Fibroblast of lung (primary cell): ENCODE measurements at places on chromosomes 13 and 19. TPM values are rescaled to one million over a fixed set of nuclear protein-coding genes. Genes with fewer than 3 reads are reported as not detected.

DNA sequence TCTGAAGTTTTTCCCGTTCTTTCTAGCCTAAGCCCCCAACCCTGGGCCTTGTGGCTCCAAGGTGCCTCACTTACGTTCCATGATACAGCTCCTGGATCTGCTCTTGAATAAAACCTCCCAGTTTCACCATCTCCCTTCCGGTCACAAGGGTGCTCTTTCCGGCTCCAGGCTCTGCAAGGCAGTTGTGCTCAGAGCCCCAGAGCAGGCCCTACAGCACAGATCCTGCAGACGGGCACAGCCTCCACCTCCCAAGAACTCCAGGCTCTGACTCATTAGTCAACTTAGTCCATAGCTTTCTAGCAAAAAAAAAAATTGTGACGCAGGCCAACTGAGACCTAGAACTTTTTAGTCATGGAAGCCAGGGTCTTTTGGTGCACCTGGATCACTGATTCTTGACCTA is 33.9 kb upstream of the SLC7A10 start:
- DNase-seq = no peak

DNA sequence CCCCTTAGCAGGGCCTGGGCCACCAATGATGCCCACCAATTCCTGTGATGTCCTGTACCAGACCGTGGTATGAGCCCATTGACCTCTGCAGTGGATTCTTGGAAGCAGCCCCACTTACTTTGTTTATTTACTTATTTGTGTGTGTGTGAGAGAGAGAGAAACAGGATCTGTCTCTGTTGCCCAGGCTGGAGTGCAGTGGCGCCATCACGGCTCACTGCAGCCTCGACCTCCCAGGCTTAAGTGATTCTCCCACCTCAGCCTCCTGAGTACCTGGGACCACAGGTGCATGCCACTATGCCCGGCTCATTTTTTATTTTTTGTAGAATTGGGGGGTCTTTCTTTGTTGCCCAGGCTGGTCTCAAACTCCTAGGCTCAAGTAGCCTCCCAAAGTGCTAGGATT is 13.0 kb downstream of the MYO9B start:
- DNase-seq = no peak

- peak; percentile 94 for DNase-seq
These were observed 39.6 kb downstream of the NUMBL start for GRCh38 chr19:40650749-40651305.

DNA sequence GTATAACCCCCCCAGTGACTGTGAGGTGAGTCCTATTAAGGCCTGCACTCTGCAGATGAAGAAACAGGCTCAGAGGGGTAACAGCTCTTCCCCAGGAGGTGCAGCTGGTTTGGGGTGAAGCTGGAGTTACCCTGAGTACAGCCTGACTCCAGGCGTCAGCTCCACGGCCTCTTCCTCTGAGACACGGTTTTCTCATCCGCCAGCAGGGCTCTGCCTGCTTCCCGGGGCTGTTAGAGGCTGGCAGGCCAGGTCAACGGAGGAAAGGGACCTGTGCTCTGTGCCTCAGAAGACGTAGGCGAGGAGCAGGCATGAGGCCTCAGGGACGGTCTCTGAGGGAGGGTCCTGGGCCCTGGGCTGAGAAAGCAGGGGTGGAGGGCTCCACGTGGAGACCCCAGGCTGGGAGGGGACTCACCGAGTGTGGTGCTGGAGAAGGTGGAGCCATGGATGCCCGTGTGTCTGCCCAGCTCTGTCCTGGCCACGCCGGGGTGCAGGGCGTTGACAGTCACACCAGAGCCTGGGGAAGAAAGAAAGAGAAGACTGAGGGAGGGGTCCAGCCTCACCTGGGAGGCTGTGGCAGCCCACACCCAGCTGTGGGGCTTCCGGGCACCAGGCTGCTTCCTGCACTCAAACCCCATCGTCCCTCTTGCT is 9.0 kb upstream of the GP6 start:
- no peak for DNase-seq

DNA sequence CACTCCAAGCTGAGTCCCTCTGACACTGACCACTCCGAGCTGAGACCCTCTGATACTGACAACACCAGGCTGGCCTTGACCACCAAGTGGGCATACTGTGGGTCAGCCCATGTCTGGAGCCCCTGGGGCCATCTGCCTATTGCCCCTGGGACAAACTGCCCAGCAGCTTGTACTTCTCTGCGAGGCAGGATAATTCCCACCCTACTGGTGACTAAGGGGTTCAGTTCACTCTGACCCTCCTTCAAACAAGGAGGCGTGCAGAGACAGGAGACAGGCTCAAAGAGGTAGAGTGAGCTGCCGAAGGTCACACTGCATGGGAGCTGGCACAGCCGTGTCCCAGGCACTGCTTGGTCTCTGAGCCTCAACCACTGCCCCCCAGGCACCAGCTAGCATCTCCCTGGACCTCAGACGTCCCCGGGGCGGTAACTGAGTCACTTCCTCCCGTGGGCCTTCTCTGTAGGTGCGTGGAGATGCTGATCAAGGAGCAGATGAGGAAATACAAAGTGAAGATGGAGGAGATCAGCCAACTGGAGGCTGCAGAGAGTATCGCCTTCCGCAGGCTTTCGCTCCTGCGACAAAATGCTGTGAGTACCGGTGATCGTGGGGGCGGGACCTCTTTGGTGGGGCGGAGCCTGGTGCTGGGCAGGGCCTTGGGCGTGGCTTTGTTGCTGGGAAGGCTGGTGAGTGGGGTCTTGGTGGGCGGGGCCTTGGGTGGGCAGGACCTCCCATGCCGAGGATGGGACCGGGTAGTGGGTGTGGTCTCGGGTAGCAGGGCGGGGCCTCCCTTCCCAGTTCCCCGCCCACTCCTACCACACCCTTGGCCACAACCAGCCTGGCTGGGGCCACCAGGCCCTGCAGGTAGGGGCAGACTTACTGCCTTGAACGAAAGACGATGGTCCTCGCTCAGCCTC is 5.8 kb upstream of the USE1 start:
- peak; percentile 16 for DNase-seq

- no peak for DNase-seq
These were observed 148.3 kb downstream of the MYO16 start for GRCh38 chr13:108777421-108778420.

DNA sequence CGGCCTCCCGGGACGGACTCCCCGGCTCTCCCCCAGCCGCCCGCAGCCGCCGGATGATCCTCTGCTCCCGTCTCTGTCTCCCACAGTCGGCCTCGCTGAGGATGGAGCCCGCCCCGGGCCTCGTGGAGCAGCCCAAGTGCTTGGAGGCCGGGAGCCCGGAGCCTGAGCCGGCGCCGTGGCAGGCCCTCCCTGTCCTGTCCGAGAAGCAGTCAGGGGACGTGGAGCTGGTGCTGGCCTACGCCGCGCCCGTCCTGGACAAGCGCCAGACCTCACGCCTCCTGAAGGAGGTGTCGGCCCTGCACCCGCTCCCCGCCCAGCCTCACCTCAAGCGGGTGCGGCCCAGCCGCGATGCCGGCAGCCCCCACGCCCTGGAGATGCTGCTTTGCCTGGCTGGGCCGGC is 6.8 kb downstream of the ADAT3 start:
- DNase-seq = no peak

DNA sequence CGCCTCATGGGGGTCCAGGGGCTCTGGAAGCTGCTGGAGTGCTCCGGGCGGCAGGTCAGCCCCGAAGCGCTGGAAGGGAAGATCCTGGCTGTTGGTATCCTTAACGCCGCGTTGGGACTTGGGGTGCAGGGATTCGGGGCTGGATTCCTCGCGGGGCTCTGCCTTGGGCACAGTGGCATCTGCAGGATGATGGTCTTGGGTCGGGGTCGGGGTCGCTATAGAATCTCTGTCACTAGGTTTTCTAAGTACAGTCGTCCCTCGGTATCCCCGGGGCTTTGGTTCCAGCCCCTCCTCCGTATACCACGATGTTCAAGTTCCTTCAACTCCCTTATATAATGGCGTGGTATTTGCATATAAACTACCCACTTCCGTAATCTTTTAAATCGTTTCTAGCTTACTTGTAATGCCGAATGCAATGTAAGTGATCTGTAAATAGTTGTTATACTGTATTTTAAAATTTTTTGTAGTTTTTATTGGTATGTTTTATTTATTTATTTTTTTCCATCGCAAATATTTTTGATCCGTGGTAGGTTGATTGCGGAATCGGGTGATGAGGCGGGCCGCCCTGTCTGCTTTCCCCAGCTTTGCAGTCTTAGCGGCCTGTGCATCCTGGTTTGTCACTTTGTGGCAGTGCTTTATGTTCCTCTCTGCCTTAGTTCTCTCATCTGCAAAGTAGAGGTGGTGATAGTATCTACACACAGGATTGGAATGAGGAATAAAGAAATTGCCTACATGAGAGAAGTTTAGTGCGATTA is 606 bp downstream of the ERCC5 start:
- DNase-seq = peak; percentile 41

GRCh38 chr13:43804461-43805070 is 17.8 kb upstream of the ENOX1 start:
- peak; percentile 54 for DNase-seq

DNA sequence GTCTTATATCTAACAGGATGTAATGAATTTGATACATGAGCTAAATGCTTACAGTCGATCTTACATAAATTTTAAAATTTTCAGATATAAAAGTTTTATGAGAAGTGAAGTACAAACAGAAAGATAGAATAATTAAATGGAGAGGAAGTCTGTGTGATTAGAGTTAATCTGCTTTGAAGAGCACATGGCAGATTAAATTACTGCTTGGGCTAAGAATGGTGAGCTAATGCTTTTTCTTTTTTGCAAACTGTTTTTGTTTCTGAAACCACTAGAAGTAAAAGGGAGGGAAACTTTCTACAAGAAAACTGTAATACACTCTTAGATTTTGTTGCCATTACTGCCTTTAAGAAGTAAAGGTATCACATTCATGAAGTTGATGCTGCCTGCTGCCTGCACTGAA is 96.3 kb upstream of the SPRY2 start:
- DNase-seq = no peak

DNA sequence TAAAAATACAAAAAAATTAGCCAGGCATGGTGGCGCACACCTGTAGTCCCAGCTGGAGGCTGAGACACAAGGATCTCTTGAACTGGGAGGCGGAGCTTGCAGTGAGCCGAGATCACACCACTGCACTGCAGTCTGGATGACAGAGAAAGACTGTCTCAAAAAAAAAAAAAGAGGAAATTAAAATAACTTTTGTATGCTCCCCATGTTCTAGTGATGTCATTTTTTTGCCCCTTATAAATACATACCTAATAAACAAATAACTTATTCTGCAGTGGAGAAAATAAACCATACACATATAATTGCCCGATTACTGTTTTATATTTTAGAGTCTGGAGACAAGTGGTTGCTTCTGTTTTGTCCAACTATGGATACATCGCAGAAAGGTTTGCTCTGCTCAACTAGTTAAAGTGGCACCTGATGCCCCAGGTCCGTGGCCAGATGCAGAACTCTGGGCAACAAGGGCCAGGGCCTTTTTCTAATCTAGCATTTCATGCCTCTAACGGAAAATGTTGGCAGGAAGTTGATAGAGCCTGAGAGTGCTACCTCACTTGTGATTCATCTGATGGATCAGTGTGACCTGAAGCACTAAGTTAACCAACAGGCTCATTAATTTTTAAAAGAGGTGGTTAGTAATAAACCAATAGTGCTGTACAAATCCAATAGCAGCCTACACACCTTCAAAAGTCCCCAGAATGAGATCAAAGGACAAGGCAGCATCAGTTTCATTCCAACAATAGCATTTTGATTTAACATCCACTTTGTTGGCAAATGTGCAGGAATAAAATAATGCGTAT is 18.8 kb downstream of the UBE2L5 start:
- no peak for DNase-seq

DNA sequence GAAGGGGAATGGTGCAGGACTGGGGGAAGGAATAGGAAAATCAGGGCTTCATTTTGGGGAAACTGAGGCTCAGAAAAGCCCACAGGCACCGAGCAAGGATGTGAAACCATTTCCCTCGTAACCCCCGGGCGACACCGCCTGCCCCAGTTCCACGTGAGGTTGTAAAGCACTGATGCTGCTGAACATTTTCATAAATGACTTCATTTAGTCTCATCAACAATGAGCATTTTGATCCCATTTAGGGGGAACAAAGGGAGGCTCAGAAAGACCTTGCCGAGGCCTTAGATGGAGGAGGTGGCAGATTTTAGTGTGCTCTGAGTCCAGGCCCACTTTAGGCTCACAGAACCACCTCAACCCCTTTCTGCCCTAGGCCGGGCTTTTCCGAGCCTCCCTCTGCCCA is 20.5 kb upstream of the FBXO27 start:
- no peak for DNase-seq

GRCh38 chr13:43057653-43058317 is 34.4 kb downstream of the DNAJC15 start:
- DNase-seq = peak; percentile 20

DNA sequence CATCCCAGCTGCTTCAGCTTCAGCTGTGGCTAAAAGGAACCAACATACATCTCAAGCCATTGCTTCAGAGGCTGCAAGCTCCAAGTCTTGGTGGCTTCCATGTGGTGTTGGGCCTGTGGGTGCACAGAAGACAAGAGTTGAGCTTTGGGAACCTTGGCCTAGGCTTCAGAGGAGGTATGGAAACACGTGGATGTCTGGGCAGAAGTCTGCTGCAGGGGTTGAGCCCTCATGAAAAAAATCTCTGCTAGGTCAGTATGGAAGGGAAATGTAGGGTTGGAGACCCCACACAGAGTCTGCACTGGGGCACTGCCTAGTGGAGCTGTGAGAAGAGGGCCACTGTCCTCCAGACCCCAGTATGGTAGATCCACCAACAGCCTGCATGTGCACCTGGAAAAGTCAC is 279.3 kb downstream of the MZT1 start:
- DNase-seq = no peak

DNA sequence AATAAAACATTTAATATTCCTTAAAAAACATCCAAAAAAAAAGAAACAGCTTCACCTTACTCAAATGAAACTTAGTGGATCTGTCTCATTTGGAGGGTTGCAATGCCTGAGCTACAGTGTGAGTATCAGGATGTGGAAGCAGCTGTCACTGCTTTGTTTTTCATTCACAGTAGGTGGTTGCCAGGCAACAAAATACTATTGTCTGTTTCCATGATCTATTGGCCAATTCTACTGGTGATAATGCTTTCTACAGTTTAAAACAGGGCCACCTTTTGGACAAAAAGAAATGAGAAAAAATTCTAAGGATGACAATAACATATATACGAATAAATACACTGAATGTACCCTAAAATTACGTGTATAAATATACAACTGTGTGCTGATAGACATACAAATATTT is 3.0 kb downstream of the ENOX1 start:
- DNase-seq = peak; percentile 42

- DNase-seq = no peak
These were observed 10.9 kb upstream of the AKAP11 start for GRCh38 chr13:42260903-42261654.

Gene GSX1
- polyA plus RNA-seq = not detected in 2 replicates

Gene NACC1
- 33.5 and 64.7 TPM in 2 replicates for polyA plus RNA-seq

Gene RDH8
- polyA plus RNA-seq = 0.06 TPM in 1 of 2 replicates, not detected in the other

Gene RUBCNL
- 0.70 and 0.71 TPM in 2 replicates for polyA plus RNA-seq

Gene ZNF235
- 1.7 and 2.9 TPM in 2 replicates for polyA plus RNA-seq

Gene NKG7
- polyA plus RNA-seq = not detected in 2 replicates

Gene C5AR1
- 0.73 and 0.81 TPM in 2 replicates for polyA plus RNA-seq

Gene PTGER1
- 0.67 and 2.3 TPM in 2 replicates for polyA plus RNA-seq

Gene STK11
- polyA plus RNA-seq = 23.7 TPM in 2 replicates

Gene PCSK4
- polyA plus RNA-seq = 0.26 and 0.28 TPM in 2 replicates

Gene CALR3
- polyA plus RNA-seq = 0.10 TPM in 1 of 2 replicates, not detected in the other

Gene GTF2F2
- 23.4 and 29.6 TPM in 2 replicates for polyA plus RNA-seq

Gene STOML3
- not detected in 2 replicates for polyA plus RNA-seq

Gene UQCRFS1
- 42.7 and 43.0 TPM in 2 replicates for polyA plus RNA-seq

Gene SCGB2B2
- not detected in 2 replicates for polyA plus RNA-seq
